ENCODE measurements at places on chromosomes 3 and 15.

GRCh38 chr3:182795389-182795782 lies 2.1 kb downstream of the ATP11B start:
- DNase-seq = no peak

- no peak for DNase-seq
Measured at GRCh38 chr3:114128231-114128630, 50.6 kb downstream of the DRD3 start.

DNA sequence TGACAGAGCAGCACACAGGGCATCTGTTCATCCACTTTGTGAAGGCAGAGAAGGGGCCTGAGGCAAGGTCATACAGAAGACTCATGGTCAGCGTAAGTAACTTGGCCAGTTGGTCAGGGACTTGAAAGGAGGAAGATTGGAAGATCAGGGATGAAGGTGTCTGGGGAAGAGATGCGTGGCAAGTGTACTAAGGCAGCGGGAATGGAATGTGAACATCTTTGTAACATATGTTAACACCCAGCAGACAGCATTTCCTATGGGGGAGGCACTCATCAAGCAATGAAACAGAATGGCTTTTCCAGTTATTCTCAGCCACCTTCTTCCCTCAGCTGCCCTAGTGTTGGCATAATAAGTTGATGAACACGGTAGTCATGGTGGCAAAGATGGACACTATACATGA lies 7.8 kb upstream of the RFC4 start:
- no peak for DNase-seq

GRCh38 chr3:176214758-176215157 lies 982.5 kb downstream of the TBL1XR1 start:
- no peak for DNase-seq

- DNase-seq = no peak
Measured at GRCh38 chr15:74752531-74752930, 3.9 kb downstream of the CYP1A2 start.

DNA sequence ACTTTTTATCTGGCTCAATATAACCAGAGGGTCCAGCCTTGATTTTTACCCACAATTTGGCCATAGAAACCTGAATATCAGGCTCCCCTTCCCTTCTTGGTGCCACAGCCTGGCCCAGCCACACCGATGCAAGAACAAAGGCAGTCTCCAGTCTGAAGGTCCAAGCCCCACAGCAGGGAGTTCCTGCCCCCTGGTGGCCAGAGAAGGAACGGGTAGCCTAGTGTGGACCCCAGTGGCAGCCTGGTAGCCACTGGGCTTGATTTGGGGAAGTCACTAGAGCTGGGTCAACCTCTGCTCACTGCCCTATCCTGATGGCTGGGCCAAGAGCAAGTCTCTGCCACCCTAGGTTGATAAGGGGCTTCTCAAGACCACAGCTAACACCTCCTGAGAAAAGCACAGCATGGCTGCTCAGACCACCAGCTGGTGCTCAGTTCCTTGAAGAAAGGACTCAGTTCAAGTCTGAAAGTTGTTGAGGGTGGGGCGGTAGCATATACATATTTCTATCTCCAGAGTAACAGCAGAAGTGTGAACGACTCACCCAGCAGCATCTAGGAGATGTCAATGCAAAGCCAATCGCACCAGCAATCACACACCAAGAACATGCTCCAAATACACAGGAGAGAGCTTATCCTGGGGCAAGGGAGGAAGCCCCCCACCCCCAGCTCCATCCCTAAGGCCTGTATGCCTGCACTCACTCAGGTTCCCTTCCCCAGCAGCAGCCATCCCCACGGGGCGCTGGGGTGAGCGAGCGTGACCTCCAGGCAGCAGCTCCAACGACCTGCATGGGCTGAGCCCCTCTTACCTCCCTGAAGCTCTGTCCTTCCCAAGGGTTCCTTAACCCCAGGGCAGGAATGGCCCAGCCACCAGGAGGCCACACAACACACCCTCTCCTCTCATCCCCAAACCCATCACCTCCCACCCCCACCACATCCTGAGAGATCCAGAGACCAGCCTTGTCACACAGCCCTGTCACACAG lies 7.6 kb downstream of the PFKFB4 start:
- DNase-seq = peak; percentile 84

DNA sequence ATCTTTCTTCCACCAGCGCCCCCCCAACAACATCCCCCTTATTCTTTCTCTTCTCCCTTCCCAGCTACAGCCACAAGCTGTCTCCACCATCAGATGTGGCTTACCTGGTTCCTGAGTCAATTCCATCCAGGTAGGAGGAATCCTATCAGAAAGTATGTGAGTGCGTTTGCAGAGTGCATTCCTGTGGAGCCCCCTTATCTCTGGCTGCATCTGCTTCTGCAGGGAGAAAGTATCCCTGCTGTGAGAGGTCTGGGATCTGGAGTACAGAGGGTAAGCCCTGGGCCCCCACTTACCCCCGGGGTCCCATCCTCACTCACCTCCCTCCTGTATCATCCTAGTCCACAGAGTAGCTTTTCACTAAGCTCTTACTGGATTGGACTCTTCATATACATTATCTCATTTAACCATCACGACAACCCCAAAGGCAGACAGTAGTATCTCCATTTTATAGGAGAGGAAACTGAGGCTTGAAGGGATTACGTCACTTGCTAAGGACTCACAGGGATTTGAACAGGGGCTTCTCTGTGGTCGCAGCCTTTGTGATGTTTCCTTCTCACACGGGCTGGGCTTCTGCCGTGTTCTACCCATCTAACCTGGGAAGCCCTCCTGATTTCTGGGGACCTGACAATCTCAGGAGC lies 22.2 kb upstream of the MAGEF1 start:
- no peak for DNase-seq

DNA sequence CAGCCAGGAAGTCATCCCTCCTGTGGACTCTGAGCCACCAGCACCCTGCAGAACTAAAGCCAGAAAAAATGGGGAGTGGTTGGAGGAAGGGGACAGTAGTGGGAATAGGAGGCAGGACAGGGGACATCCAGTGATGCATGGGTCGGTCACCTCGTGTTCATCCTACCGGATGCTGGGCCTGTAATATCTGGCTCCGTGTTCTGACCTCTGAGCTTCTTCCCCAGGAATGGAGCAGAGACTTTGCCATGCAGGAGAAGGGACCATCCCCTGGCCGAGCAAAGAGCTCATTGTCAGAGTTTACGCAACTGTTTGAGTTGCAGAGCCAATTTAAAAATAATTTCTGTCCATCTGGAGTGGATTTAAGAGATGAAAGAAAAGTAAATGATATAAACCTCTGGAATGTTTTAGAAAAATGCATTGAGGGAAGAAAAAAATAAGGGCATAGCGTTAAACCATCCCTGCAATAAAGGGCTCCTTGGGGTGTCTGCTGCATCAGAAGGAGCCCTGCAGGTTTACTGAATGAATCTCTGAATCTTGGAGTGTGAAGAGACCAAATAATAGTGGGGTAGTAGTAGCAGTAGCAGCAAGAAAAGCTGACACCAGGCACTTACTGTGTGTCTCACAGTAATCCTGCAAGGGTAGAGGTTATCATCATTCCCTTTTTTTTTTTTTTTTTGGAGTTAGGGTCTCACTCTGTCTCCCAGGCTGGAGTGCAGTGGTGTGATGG lies 70.9 kb downstream of the AAGAB start:
- DNase-seq = no peak

DNA sequence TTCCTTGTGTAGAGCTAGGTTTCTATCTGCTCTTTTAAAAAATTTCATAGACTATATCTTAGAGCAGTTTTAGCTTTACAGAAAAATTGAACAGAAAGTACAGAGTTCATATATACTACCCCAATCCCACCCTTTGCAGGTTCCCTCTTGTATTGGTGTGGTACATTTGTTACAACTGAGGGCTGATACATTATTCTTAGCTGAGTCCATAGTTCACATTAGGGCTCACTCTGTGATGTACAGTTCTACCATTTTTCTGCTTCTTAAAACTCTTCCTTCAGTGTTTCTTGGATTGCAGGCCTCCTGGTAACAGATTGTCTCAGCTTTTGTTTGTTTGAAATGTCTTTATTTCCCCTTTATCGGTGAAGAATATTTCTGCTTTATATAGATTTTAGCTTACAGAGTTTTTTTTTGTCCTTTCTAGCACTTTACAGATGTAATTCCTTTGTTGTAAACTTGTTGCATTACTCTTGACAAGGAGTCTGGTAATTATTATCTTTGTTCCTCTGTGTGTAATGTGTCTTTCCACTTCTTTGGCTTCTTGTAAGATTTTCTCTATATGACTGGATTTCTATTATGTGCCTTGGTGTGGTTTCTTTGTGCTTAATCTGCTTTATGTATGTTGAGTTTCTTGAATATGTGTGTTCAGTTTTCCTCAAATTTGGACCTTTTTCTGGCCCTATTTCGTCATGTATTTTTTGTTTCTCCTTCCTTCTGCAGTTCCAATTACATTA lies 25.3 kb downstream of the MEF2A start:
- no peak for DNase-seq

- DNase-seq = no peak
Measured at GRCh38 chr3:168596175-168596823, 500.6 kb upstream of the GOLIM4 start.

DNA sequence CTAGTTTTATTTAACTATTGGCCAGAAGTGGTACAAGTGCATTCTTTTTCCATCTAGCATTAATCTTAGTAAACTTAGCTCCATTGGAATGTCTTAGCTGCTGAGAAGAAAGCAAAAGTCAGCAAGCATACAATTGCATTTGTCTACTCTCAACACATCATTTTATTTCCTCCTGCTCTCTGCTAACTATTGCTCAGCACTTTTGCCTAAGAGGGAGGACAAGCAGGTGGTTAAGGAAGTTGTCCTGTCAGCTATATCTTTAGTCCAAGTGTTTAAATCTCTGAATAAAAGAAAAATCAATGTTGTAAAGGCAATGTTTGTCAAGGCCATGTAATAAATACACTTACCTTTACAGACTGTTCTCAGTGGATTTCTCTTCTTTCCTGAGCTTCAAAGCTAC lies 51.0 kb downstream of the FHIT start:
- no peak for DNase-seq

DNA sequence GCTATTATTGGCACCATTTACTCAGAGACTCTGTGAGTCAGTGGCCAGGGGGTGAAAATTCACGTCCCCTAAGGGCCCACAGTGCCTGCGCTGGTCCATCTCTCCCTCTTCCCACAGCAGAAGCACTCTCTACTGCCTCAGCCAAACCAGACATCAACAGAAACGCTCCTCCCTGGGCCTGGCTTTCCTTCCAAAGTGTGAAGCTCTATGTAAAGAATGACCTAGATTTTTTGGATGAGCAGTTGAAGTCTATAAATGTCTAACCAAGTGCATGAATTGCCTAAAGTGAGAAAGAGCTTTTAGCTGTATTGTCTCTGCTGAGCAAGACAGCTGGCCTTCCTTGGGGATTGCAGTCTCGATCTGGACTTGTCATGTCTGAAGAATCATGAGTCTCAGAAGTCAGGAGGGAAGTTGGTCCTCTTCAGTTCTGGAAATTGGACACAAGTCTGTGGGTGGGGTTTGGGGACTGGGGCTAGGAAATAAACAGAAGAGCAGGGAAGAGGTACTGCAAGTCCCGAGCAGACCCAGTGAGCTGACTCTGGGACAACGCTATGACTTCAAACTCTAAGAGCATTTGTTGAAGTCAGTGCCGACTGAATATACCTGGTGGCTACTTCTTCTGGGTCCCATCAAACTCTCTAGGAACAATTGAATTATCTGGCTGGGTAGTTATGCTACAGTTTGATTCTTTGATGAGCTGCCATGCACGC lies 29.0 kb downstream of the RASGRP1 start:
- peak; percentile 35 for DNase-seq

GRCh38 chr15:45443645-45444044 lies 65.3 kb upstream of the GATM start:
- no peak for DNase-seq

- DNase-seq = no peak
Measured at GRCh38 chr3:171812811-171813210, 2.5 kb upstream of the PLD1 start.

DNA sequence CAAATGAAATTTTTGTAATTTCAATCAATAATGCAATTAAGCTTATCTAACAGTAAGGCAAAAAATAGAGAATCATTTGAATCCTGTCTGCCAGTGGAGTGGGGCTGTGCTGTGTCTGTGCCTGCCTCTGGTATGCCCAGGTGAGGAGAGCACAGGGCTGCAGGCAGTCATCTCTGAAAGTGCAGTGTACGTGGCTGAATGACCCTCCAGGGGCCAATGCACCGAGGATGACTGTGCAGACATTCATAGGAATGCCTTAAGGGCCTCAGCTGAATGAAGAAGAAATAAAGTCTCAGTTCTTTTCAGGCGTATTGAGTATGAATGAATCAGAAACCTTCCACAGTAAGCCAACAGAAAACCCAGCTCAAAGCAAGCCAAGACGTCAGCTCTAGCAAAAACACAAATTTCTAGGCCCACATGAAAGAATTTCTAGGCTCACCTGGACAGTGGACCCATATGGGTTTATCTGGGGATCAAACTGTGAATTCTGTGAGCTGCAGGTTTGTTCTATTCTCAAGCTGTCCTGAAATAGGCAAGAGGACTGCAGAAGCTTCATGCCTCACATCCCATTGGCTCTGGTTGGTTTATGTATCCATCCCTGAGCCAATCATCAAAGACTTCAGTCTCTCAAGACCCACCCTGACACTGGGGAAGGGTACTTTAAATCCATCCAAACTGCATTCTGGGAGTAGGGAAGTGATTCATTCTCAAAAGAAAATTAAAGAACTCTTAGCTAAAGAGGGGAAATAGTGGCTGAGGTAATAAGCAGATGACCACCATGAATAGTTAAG lies 123.4 kb downstream of the SSR3 start:
- no peak for DNase-seq

- DNase-seq = no peak
Measured at GRCh38 chr3:180319461-180319860, 282.5 kb upstream of the TTC14 start.

DNA sequence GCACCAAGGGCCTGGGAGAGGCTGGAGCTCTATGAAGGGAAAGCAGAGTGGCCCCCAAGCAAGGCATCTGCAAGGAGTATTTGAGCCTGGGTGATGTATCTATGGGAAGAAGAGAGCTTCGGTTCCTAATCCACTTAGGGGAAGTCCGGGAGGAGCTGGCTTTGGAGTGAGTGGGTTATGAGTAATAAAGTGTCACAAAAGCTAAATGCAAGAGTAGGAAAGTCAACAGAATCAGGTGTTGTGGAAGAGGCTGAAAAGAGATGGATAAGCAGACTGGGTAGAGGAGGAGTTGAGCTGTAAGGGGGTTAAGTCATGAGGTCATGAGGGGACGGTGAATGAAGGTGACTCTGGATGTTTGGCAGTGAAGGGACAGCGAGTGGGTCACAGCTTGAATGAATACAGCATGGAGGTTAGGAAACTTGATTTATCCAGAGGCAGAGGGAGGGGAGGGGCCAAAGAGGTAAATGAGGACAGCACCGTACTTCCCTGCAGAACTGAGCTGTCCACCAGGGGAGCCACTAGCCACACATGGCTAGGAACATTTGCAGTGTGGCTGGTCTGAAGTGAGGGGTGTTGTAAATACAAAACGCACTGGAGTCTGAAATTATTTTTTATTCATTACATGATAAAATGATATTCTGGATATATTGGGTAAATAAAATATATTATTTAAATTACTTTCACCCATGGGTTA lies 83.3 kb downstream of the ADCY5 start:
- DNase-seq = no peak

GRCh38 chr3:118229196-118229595 lies 805.5 kb downstream of the IGSF11 start:
- DNase-seq = peak; percentile 5

Data from hippocampal formation (tissue), 2 donors.